CD4-positive, alpha-beta T cell treated with Interleukin-17A for 1 hour (primary cell): ENCODE measurements at places on chromosomes 12 and 14.

- DNase-seq: no peak
Observed at GRCh38 chr12:67772267-67773169, 124.0 kb downstream of the DYRK2 start.

- no peak for DNase-seq
Observed at GRCh38 chr14:53921027-53921426, 35.6 kb downstream of the BMP4 start.

GRCh38 chr12:57756406-57757341 lies 1.8 kb downstream of the MARCHF9 start:
- DNase-seq: peak; percentile 79

GRCh38 chr12:128326406-128326805 lies 59.4 kb downstream of the TMEM132C start:
- DNase-seq: no peak

DNA sequence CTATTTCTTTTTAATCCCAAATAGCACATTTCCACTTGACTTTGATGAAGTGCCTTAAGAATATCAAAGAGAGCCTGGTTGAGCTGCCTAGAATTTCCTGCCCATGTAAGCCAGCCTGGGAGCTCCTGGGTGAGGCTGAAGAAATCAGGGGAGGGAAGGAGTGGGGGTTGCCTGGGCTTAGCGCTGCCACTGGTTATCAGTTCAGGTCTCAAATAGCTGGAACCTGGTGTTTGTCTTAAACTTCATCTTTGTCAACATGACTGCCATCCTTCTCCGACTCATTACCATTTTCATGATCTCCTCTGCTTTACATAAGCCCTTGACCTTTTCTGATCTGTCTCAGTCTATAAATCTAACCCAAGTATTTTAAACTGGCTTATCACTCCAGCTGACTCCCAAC lies 151.5 kb downstream of the TTC8 start:
- DNase-seq: no peak

GRCh38 chr12:94638521-94638920 lies 11.8 kb downstream of the TMCC3 start:
- DNase-seq: no peak

- no peak for DNase-seq
Observed at GRCh38 chr14:90105756-90106155, 44.0 kb downstream of the KCNK13 start.

GRCh38 chr12:124917135-124917840 lies 2.8 kb upstream of the UBC start:
- peak; percentile 97 for DNase-seq

- DNase-seq: no peak
Observed at GRCh38 chr12:6698352-6699046, 2.1 kb downstream of the PIANP start.

- no peak for DNase-seq
Observed at GRCh38 chr14:100215330-100215885, 23.5 kb upstream of the YY1 start.

DNA sequence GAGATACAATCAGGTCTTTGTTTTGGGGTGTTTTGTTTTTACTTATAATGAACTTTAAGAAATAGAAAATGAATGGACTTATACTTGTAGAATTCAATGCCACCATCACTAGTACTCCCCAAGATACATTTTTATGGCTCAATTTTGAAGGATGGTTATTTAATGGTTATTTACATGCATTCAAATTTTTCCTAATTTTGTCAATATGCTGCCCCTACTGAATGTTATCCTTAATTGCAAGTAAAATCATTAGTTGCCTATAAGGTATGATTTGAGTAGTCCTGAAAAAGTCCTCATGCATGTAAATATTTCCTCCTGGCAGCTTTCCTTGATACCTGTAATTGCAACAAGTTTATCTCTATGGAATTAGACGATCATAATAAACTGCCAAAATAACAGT lies 391.2 kb downstream of the BCAT1 start:
- no peak for DNase-seq

- no peak for DNase-seq
Observed at GRCh38 chr12:99704036-99704435, 56.5 kb downstream of the GARIN6 start.

DNA sequence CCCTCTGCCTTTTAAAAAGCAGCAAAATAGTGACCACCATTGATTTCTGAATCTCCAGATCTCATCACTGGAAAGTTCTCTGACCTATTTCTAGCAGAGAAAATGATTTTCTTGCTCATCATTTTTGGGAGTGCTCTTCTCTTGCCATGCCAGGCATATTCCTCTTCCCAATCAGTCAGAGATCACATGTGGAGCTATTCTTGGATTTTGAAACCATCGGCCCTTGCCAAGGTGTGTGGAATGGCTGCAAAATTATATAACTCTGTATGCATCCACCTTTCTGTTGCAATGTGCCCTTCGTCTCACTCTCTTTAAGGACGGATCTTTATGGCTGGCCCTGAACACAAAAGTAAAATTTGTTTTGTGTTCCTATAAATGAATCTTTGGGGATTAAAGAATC lies 25.5 kb upstream of the LDHB start:
- no peak for DNase-seq

- no peak for DNase-seq
Observed at GRCh38 chr12:111074559-111074958, 154.2 kb upstream of the MYL2 start.

GRCh38 chr14:100107236-100107635 lies 42.0 kb downstream of the EVL start:
- no peak for DNase-seq

DNA sequence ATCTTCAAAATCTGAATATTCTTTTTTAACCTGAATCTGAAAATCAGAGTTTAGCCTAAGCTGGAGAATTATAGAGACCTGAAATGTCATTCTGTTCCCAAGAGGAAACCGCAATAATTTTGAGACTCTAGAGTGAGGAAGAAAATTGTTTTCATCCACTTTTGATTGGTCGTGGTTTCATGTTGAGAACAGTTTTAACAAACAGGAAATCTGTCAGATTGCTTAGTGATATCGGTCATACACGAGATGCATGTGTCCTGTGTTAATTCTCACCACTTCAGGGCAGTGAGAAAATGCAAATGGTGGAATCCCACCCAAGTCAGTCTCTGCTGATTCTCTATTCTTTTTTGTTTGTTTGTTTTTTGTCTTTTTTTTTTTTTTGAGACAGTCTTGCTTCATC lies 1498.5 kb upstream of the TMEM132C start:
- peak; percentile 72 for DNase-seq

- peak; percentile 1 for DNase-seq
Observed at GRCh38 chr12:26271889-26272492, 76.6 kb downstream of the SSPN start.

DNA sequence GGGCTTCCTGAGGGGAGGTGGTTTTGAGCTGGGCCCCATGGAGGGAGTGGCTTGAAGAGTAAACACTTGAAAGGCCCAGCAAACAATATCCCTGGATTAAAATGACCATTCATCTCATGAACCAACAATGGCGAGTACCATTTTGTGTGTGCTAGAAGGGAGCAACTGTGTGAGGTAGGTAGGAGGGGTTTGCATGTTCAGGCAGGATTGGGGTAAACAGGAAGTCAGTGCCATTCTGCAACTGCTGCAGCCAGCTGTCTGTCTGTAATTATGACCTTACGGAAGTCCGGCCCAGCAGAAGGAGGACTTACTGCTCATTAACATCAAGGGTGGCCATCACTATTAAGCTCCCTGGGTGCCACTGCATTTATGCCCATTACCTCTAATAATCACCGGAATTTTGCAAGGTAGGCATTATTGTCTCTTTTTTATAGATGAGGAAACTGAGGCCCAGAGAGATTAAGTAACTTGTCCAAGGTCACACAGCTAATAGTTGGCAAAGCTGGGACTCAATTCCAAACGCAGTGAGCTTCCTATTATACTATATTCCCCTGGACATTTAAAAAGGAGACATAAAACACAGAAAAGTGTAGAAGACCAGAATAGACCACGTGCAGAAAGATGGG lies 16.6 kb upstream of the IFI27L2 start:
- DNase-seq: no peak

DNA sequence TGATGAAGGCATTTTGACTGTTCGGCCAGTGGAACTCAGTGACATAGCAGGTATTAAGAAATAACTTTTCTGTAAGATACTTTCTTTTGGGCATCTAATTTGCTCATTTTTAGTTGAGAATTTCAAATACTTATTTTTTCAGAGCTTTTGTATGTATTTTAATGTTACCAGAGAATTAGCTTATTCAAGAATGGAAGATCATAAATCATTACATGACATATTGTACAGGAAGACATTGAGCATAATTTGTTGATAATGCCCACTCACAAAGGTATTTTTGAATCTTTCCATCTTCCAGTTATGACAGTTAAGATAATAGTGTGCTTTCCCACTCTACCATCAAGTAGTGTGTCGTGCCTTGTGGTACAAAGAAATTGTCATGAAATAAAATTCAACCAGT lies 36.5 kb downstream of the TMEM117 start:
- DNase-seq: no peak

- DNase-seq: no peak
Observed at GRCh38 chr12:12190087-12190809, 76.6 kb downstream of the LRP6 start.

- DNase-seq: no peak
Observed at GRCh38 chr12:49487605-49488004, 51.2 kb upstream of the KCNH3 start.

DNA sequence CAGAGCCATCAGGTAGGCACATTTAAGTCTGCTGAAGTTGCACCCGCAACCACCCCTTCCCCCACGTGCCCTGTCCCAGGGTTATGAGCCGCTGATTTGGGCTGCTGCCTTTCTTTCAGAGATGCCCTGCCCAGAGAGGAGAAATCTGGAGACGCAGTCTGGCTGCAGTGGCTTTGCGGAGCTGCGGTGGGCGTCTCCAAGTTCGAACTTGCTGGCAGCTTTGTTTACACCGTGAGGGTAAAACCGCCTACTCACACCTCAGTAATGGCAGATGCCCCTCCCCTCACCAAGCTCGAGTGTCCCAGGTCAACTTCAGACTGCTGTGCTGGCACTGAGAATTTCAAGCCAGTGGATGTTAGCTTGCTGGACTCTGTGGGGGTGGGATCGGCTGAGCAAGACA lies 14.7 kb downstream of the PTCSC3 start:
- no peak for DNase-seq

- no peak for DNase-seq
Observed at GRCh38 chr14:74670726-74671411, 42.0 kb downstream of the AREL1 start.

- DNase-seq: no peak
Observed at GRCh38 chr12:92971859-92972524, 42.9 kb upstream of the EEA1 start.

DNA sequence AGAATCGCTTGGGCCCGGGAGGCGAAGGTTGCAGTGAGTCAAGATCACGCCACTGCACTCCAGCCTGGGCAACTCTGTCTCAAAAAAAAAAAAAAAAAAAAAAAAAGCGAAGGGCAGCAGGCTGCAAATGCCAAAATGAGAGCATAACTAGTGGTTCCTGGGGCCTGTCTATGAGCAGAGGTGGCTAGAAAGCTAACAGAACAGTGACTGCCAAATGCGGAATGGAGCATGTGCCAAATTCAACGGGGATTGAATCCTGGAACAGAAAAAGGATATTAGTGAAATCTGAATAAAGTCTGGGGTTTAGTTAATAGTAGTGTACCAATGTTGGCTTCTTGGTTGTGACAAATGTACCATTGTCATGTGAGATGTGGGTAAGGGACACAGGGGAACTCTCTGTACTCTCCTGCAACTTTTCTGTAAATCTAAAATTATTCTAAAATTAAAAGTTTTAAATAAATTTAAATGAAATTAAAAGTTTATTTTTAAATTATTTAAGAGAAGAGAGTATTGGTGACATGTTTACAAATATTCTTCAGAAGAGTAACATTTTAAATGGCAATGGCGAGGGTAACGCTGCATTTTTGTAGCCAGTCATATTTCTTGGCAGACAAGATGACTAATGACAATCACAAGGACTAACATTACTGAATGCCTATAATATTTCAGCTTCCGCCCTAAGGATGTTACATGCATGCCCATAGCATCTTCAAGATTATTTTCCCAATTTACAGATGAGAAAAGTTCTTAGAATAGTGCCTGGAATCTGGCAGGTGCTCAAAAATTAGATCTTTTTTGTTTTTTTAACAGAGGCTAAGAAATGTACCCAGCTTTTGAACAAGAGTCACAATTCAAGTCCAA lies 28.9 kb upstream of the NUDT4 start:
- DNase-seq: no peak

- DNase-seq: no peak
Observed at GRCh38 chr14:72847721-72848120, 46.2 kb downstream of the DPF3 start.

DNA sequence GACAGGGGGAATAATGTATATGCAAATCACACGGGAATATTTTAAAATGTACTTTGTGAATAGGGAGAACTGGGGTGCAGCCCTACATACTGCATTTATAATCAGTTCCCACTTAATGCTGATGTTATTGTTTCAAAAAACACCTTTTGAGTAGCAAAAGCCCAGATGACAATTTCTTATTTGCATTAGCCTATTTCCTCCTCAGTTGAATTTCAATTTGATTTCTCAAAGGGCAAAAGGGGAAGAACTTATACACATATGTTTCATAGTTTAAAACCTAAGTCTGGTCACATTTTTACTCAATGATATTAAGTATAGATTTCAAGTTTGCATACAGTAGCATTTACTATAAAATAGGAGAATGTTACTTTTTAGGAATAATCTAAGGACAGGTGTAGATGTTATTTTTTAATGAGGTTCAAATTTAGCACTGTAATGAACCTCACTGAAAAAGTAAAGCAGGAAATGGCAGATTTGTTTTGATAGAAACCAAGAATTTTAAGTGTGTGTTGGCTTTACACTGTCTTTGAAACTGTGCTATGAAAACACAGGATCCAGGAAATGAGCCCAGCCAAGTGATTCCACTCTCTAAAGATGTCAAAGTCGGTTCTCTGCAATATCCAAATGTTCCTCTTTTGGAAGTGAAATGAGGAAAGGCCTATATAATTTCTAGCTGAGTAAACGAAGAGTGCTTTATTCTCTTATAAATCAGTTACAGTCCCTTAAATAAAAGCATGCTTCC lies 367.4 kb downstream of the BTG1 start:
- peak; percentile 27 for DNase-seq

DNA sequence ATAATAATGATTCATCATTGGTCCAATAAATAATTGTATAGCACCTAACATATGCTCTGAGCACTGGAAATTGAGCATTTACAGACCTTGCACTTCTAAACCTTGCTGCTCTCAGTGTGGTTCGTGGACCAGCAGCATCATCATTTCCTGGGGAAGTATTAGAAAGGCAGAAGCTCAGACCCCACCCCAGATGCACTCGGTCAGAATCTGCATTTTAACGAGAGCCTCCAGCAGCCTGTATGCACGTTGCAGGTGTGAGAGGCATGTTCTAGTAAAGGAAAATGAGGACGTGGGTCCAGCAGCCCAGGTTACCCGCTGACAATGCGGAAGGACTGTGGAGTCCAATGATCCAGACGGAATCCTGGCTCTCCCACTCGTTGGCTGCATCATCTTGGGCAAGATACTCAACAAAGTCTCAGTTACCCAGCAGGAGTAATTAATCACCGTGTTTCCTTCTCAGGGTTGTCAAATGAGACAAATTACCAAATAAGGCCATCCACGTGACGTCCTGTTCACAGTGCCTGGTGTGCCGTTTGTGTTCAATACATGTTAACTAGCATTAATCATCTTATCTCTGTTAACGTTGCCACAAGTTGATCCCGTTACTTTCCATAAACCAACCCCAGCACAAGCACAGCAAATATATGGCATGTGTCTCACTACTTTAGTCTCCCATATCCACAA lies 49.2 kb upstream of the CCND2 start:
- DNase-seq: no peak
